ENCODE measurements at places on chromosomes 5 and 9. TPM values are rescaled to one million over a fixed set of nuclear protein-coding genes. Genes with fewer than 3 reads are reported as not detected.

GRCh38 chr5:31346896-31347551 lies 153.5 kb downstream of the CDH6 start:
- DNase-seq, result no peak

The LURAP1L gene
- 24.9 TPM for polyA plus RNA-seq

GRCh38 chr5:16866795-16867576 lies 69.1 kb downstream of the MYO10 start:
- no peak for DNase-seq

- DNase-seq, result no peak
Measured at GRCh38 chr5:3639175-3639574, 43.5 kb downstream of the IRX1 start.

All from urinary bladder (tissue), 4 donors.